NCI-H2107 (cell line): ENCODE measurements at places on chromosomes 12 and 14.
A peak's percentile ranks its signal among the peaks of the same experiment; 100 is the strongest.

- peak; percentile 97 for DNase-seq
Observed at GRCh38 chr12:6764011-6764828, 1.9 kb upstream of the PTMS start.

- DNase-seq, result peak; percentile 61
Observed at GRCh38 chr14:100384819-100385813, 62.0 kb downstream of the SLC25A47 start.

DNA sequence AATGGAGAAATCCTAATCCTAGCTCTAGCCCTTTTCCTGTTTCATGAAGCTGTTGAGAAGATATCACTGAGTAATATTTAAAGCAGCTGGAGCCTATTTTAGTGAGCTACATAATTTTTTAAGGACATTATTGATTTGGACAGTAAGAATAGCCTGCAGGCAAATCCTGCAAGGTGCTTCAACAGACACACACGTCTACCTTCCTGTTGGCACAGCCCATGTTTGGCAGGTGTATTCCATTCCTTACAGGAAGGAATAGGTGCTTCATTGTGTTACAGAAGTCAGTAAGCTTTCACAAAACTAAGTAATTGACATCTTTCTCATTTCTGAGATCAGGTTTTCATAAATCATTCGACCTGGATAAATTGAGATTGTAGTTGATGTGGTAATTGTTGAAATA lies 50.6 kb downstream of the FOXA1 start:
- DNase-seq, result no peak

- DNase-seq, result no peak
Observed at GRCh38 chr14:67068251-67068650, 121.0 kb upstream of the GARIN2 start.

- DNase-seq, result no peak
Observed at GRCh38 chr14:97874394-97874793, 1077.2 kb downstream of the VRK1 start.

GRCh38 chr12:6423267-6424007 lies 21.3 kb upstream of the CD27 start:
- DNase-seq, result peak; percentile 88

DNA sequence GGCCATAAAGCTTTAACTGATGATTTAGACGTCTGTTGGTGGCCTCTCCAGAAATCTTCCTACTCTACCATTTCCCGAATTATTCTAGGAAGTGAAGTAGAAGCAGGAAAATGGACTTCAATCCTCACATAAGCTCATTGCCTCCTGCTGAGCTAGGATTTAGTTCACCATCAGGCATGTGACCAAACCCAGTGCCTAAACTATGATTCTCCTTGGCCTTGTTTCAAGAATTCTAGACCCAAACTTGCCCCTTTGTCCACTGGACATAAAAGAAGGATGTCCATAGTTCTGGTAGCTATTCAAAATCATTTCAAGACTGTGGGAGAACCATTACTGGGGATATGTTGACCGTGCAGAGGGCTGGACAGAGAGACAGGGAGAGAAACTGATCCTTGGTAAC lies 105.8 kb downstream of the C12orf50 start:
- DNase-seq, result no peak

- no peak for DNase-seq
Observed at GRCh38 chr14:103296007-103296406, 38.0 kb upstream of the EIF5 start.

GRCh38 chr12:52058631-52059361 lies 7.6 kb downstream of the NR4A1 start:
- peak; percentile 51 for DNase-seq

GRCh38 chr12:83893101-83893500 lies 1019.5 kb downstream of the SLC6A15 start:
- no peak for DNase-seq

DNA sequence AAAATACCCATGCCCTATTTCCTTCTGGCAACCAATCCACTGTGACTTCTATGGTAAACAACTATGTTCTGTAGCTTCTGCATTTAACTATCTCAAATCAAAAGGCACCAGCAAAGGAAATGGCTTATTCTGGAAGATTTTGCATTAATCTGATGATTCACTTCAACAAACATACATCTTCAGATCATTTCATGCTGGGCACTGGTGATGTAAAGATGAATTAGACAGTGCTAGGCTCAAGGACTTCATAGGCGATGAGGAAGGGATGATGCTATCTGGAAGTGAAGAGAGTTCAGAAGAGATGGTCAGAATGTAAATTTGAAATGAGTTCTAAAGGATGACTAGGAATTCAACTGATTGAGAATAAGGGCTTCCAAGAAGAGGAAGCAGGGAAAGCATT lies 363.3 kb downstream of the PAWR start:
- DNase-seq, result no peak

- no peak for DNase-seq
Observed at GRCh38 chr14:33467971-33468370, 482.9 kb downstream of the EGLN3 start.

GRCh38 chr14:33229269-33229929 lies 290.7 kb downstream of the NPAS3 start:
- DNase-seq, result peak; percentile 34

GRCh38 chr12:113088971-113089756 lies 32.6 kb downstream of the DTX1 start:
- no peak for DNase-seq

- no peak for DNase-seq
Observed at GRCh38 chr14:84857571-84857970, 672.4 kb upstream of the FLRT2 start.

- no peak for DNase-seq
Observed at GRCh38 chr12:1642513-1642912, 13.5 kb downstream of the WNT5B start.

DNA sequence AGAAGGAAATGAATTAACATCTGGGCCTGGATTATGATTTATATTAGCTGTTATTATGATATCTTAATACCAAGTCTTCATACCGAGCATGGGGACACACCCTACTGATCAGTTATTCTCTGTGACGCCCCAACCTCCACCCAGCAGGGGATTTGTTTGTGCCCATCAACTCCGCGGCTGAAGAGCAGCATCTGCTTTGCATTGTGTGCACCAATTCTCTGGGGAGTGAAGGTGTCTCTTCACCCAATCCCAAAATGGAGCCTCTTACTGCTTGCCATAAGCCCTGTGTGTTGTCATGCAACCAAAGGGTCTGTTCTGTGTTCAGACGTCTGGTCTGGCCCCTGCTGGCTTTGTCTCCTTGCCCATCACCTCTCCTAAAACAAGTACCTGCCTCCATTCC lies 25.4 kb downstream of the DHRS2 start:
- no peak for DNase-seq

GRCh38 chr12:87259391-87259790 lies 769.8 kb downstream of the C12orf50 start:
- DNase-seq, result no peak

DNA sequence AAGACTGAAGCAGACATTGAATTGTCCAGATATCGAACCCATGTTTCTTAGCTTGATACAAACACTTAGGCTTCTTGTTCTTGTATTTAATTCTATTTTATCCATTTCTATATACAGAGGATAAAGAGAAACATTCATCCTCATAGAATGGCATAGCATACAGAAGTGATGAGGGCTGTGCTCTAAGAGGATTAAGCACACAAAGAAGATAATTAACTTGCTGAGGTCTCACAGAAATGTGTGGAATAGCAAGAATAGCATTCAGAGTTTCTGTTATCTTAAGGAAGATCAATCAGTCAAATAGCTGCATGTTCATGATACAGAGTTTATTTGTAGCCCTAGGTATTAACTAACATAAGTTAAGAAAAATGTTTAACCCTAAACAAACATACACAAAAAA lies 27.3 kb upstream of the STRAP start:
- no peak for DNase-seq

GRCh38 chr12:18151036-18151435 lies 61.0 kb upstream of the RERGL start:
- no peak for DNase-seq

GRCh38 chr14:34059037-34059924 lies 108.4 kb upstream of the EGLN3 start:
- no peak for DNase-seq

DNA sequence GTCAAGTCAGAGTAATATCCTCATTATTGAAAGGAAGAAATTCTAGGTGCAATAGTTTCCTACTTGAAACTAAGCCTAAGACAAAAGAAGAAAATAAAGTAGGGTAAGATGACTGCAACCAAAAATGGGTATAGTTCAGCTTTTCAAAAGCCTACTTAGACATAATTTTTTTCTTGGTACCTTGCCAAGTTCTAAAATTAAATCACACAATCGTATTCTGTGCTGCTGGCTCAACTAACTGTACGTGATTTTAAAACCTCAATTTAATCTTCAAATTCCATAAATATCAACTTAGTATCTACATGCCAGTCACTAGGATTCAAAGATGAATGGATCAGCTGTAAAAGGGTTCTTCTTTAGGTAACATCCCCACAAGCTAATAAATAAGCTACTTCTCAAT lies 56.9 kb downstream of the SCAF11 start:
- DNase-seq, result no peak

GRCh38 chr14:96299441-96299840 lies 43.4 kb downstream of the BDKRB1 start:
- no peak for DNase-seq

DNA sequence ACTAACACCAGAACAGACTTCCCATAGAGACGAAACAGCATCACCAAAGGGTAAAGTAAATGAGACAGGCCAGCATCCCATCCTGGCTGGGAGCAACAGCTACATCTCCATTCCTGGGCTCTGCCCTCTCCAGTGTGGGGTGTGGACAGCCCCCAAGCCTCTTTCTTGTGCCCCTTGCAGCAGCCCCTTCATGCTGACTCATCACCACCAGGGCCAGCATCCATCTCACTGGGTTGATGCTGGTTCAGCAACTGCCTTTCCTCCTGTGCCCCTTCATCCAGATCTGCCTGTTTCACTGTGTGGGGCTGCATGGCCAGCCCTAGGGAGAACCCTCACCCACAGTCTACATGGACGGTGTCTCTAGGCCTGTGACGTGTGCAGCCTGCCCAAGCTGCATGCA lies 569.1 kb upstream of the TBX3 start:
- no peak for DNase-seq

DNA sequence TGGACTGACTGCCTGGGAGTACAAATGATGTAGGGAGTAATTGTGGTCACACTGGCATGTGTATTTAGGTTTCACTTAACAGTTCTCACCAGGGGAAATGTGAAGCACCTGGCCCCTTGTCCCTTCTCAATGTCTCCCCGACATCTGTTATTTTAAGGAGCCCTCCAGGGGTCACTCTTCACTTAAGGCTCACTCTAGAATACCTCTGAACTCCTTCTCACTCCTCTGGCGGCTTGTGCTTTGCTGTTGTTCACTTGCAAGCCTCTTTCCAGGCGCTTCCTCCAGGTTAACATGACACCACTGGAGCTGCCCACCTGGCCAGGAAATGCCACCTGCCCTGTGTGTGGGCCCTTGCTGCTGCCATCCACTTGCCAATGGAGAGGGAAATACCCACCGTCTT lies 56.5 kb upstream of the GZMB start:
- peak; percentile 61 for DNase-seq

DNA sequence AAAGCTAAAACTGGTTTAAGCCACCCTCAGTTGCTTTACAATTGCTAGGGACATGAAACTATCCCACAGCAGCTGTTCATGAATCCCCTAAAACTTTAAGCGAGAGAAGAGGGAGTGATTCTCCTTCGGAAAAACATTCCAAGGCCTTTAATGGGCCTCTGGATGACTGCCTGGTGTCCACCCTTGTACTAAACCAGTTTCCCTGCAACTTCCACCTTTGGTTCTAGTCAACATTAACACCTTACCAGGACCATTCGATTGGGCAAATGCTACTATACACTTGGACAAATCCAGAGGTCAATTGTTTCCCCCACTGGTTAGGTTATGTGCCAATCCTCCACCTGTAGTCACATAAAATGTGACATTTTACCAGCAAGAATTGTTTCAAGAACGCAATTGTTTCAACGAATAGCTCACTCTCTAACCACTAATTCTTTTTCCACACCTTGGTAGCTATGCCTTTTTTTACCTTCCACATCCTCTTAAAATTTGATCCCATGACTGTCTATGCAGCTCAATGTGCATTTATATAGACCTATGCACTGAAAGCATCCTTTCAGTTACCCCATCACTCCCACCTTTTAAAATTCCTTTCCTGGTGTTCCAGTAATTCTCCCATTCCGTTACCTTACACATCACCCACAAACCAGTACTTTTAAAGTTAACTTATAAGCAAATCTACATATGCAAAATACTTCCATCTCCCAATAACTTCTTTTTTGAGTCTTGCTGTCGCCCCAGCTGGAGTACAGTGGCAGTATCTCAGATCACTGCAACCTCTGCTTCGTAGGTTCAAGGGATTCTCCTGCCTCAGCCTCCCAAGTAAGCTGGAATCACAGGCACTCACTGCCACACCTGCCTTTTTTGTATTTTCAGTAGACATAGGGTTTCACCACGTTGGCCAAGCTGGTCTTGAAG lies 3.6 kb downstream of the UBC start:
- no peak for DNase-seq

- no peak for DNase-seq
Observed at GRCh38 chr14:51482102-51482501, 169.6 kb upstream of the FRMD6 start.

GRCh38 chr12:9730011-9730410 lies 2.9 kb downstream of the CLECL1 start:
- no peak for DNase-seq

DNA sequence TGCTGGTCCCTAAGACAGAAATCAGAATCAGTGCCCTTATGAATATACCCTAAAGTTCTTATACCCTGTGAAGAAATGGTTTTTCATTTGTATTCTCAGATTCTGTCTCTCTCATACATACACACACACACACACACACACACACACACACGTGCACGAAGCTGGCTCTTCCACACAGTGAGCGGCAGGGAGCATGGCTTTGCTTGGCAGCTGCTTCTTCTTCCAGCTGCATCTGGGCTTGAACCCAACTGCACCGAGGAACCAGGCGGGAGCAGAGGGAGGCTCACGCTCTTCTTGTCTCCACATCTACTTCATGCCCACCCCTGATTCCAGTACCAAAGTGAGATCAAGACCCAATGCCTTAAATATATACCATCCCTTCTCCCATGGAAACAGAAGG lies 19.4 kb downstream of the GRIN2B start:
- DNase-seq, result no peak

DNA sequence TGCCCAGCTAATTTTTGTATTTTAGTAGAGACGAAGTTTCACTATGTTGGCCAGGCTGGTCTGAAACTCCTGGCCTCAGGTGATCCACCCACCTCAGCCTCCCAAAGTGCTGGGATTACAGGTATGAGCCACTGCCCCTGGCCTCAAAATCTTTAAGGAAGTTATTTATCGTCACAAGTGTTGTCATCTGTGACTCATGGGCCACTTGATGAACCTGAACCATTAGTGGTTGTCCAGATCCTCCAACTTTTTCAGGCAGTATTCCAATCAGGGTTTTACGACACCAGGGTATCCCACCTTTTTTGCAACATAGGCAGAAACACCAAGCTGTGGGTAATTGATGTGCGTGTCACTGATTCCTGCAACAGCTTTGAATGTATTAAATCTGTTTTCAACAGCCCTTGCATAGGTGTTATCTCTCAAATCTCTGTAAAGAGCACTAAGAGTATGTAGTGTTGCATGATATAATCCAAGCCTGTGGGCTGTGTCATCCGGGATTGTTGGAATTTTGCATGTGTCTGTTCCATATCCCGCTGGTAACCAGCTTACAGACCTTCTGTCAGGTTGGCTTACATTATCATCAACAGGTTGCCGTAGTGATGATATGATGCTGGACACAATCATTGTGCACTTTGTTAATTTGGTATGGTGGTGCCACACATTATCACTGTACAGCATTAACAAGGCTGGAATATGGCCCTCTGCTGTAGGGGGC lies 79.3 kb upstream of the SCN8A start:
- DNase-seq, result no peak
